Uterus (tissue), 4 donors: ENCODE measurements at places on chromosomes 11 and 22. TPM values are rescaled to one million over a fixed set of nuclear protein-coding genes. Genes with fewer than 3 reads are reported as not detected.

DNA sequence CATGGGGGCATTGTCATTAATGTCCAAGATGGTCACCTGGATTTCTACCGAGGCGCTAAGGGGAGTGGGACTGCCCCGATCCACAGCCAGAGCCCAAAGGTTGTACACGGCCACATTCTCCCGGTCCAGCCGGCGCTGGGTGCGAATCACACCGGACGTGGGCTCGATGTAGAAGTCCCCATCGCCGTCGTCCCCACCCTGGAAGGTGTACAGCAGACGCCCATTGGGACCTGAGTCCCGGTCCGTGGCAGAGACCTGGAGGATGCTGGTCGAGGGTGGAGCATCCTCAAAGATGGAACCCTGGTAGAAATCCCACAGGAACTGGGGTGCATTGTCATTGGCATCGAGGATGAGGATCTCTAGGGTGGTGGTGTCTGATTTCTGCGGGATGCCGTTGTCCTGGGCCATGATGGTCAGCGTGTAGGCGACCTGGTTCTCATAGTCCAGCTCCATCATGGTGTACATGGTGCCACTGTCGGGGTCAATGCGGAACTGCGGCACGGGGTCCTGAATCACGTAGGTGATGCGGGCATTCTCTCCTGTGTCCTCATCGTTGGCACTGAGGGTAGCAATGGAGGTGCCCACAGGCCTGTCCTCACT, 3.1 kb downstream of the CELSR1 start:
- no peak for DNase-seq

GRCh38 chr11:6321356-6321755, 1.1 kb upstream of the CAVIN3 start:
- DNase-seq: peak; percentile 31

GRCh38 chr11:63969461-63969860, 5.0 kb upstream of the COX8A start:
- DNase-seq: no peak

DNA sequence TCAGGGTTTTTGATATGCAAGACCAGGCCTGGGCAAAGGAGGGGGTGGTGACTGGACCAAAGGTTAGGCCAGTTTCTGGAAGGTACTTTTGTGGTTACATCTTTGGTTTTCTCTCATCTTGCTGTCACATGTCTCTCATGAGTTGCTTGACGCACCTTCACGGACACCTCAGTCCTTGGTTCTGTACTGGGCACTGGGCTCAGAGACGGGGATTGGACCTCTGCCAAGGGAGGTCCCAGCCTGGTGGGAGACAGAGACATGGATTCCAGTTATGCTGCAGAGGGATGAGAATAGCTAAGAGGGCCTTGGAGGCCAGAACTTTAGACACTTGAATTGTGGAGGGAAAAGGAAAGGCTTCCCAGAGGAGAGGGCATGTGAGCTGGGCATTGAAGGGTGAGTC, 1.7 kb downstream of the USP35 start:
- no peak for DNase-seq

DNA sequence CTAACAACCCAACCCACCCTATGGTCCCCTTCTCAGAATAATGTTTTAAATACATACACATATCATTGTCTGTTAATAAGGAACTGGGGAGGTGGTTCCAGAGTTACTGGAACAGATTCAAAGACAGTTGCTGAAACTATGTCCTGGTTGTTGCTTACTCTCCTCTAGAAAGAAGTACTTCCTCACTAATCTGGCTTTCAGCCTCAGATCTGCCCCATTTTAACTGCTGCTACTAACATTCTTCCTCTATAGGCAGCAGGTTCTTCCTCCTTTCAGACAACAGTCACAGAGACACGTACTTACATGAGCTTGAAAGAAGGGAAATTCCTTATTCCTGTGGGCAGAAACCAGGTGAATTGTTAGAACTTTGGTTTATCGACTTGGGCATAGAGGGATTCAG, 8.1 kb upstream of the NEU3 start:
- no peak for DNase-seq

GRCh38 chr22:17339095-17339693, 30.1 kb upstream of the CECR2 start:
- DNase-seq: no peak

DNA sequence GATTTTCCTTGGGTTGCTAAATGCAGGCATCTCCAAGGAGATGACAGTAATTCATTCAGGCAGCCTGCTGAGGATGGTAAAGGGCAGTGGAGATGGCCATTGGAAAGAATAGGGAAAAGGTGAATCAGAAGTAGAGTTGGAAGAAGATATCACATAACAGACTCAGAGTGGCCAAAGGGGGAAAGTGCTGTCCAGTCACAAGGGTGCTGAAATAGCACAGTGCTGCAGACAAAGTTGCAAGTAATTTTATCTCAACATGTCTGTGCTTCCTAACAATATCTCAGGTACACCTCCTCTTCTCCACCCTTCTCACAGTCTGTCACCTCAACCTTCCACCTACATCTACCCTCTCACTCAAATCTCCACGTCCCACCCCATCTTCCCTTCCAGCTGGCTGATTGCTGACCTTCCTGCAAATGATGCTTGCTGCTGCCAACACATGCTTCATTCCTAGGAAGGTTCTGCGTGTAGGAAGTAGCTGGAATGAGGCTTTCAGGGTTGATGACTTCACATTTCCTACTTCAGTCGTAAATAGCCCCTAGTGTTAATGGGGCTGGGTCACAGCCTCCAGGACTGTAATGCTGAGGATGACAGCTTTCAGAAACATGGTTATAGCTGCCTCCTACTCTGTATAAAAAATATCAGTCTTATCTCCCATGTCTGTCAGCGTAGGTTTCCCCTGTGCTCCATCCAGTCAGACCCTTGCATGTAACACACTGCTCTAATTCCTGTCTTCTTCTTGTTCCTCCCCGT, 123.9 kb downstream of the CTNND1 start:
- DNase-seq: no peak

DNA sequence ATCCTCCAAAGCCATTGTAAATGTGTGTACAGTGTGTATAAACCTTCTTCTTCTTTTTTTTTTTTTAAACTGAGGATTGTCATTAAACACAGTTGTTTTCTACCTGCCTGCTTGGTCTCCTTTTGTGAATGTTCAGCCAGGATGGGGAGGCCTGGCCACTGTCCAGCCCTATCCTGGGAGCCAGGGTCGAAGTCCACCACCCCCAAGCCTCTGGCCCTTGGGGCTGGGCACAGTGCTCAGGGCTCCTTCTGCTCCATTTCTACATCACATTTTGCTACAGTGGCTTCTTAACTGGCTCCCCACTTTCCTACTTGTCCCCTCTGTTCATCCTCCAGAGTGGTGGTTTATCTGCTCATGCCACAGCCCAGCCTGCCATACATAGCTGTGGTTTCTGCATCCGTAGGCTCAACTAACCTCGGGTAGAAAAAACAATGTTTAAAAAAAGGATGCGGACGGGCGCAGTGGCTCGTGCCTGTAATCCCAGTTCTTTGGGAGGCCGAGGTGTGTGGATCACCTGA, 2.5 kb upstream of the SMARCB1 start:
- no peak for DNase-seq

DNA sequence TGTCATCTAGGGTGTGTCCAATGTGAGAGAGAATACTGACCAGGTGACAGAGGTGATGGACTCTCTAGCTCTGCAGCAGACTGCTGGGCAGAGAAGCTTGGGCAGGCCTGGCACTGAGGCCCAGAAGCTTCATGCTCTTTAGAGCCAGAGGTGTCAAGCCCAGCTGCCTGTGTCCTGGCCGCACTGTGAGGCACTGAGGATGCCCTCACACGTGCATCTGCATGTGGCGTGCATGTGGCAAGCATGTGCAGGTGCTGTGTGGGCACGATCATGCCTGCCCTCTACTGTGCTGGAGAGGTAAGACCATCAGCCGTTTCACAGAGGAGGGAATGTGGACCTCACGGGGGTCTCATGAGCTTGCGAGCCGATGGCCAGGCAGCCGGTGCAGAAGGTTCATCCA, 15.8 kb upstream of the TXNRD2 start:
- DNase-seq: no peak

- peak; percentile 56 for DNase-seq
These were observed 41.8 kb upstream of the KCNQ1OT1 start for GRCh38 chr11:2741377-2742131.

- no peak for DNase-seq
These were observed 1.4 kb upstream of the C11orf24 start for GRCh38 chr11:68273026-68273738.

- no peak for DNase-seq
These were observed 7.2 kb downstream of the RAB36 start for GRCh38 chr22:23152238-23153114.

DNA sequence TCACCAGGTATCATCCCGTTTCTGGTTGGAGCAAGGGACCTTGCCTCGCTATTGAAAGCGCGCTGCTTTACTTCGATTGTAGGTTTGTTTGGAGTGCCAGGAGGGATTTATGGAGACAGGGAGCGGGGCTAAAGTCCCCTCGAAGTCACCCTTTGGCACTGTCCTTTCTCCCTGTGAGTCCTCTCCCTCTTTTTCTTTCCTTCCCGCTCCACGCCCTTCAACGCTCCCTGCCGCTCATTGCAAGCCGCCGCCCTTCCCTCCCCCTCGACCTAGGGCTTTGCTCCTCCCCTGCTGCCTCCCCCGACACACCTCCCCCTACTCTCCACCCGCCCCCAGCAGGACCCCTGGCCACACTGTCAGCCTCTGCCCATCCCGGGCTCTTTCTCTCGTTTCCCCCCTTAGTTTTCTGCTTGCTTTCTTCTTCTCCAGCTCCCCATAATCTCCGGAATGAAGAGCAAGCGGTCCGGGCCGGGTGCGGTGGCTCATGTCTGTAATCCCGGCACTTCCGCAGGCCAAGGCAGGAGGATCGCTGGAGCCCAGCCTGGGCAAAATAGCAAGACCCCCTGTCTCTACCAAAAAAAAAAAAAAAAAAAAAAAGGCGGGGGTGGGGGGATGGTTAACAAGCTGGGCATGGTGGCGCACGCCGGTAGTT, 41.0 kb downstream of the AHNAK start:
- DNase-seq: no peak

DNA sequence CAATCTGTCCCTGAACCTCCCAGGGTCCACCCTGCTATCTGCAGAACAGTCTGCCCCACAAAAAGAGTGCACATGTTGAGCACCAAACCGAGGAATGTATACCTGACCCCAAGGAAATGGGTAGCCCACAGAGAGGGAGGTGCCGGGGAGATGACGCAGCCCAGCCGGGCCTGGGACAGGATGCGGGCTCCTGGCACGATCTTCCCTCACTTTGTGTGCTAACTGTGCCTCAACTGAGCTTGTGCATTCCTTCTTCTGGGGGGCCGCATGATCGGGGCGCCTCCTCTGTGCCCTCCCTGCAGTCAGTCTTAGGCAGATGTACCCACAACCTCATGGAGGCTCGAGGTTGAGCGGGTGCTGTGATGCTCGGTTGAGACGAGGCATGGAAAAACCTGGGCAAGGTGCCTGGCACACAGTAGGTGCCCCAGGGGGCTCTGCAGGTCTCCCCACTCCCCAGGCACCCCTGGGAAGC, 2.4 kb downstream of the GAS2L1 start:
- no peak for DNase-seq

DNA sequence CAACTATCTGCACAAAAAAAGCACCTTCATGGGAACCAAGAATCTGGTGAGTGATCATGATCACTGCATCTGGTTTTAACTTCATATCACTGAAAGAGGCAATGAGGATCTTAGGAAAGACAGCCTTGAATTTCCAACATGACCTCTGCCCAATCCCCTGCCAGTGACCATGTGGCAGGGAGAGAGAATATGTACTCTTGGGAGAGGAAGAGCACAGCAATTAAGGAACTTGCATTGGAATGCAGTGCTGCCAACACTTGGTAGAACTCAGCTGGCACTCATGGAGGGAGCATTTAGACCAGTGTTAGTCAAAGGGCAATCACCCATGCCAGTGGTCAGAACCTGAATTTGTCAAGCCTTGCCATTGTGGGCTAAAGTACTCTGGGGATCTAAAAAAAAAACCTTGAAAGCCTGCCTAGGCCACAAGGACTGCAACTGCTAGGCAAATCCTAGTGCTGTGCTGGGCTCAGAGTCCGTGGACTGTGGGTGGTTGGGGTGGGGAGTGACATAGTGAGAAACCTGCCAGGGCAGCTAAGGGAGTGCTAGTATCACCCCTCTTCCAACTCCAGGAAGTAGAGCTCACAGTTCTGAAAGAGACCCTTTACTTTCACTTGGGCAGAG, 23.1 kb downstream of the JRKL start:
- DNase-seq: no peak

DNA sequence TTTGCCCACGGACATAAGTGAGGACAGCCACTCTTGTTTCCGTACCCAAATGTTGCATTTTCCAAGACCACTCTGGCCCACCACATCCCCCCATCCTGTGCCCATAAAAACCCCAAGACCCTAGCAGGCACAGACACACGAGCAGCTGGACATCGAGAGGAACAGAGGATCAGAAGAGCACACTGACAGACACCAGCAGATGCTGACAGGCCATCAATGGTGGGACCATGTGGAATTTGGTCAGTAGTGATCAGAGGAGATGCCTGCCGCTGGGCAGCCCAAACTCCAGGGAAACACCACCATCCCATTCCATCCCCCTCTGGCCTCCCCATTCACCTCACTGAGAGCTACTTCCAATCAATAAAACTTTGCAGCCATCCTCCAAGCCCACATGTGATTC, 87.0 kb downstream of the DLG2 start:
- DNase-seq: no peak

DNA sequence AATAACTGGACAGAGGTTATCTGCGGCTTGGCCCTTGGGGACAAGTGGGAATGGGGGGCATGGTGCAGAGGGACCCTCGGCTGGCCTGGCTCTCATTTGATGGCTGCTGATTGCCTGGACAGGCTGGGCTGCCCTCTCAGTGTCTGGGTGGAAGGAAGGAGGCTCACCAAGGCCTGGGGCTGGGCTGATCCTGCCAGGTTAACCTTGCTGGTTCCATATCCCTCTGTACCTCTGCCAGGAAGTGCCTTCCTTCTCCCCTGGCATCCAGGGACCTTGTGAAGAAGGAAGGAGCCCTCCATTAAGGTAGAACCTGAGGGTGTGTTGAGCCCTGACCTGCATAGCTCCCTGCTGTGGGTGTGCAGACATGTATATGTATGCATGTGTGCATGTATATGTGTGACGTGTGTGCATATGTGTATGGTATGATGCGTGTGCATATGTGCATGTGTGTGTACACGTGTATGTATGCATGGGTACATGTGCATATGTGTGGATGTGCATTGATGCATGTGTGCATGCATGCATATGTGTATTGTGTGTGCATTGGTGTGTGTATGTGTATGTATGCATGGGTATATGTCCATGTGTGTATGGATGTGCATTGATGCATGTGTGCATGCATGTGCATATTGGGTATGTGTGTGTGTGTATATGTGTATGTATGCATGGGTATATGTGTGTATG, 433.9 kb downstream of the TBC1D22A start:
- DNase-seq: no peak

Gene INS
- not detected for total RNA-seq

Gene MEI1
- not detected for total RNA-seq

Gene OR52A1
- not detected for total RNA-seq

Gene IL17REL
- total RNA-seq: not detected

Gene SLC35E4
- 0.29 TPM for total RNA-seq

Gene SLC22A9
- not detected for total RNA-seq

Gene TBX10
- not detected for total RNA-seq
